Hypothalamus (tissue), 51 donors: ENCODE measurements at places on chromosomes 4 and X.
A peak's percentile ranks its signal among the peaks of the same experiment; 100 is the strongest.

- DNase-seq: no peak
Measured at GRCh38 chrX:24169211-24169610, 19.7 kb downstream of the ZFX start.

- DNase-seq: no peak
Measured at GRCh38 chr4:108834166-108834834, 71.4 kb upstream of the ETNPPL start.

DNA sequence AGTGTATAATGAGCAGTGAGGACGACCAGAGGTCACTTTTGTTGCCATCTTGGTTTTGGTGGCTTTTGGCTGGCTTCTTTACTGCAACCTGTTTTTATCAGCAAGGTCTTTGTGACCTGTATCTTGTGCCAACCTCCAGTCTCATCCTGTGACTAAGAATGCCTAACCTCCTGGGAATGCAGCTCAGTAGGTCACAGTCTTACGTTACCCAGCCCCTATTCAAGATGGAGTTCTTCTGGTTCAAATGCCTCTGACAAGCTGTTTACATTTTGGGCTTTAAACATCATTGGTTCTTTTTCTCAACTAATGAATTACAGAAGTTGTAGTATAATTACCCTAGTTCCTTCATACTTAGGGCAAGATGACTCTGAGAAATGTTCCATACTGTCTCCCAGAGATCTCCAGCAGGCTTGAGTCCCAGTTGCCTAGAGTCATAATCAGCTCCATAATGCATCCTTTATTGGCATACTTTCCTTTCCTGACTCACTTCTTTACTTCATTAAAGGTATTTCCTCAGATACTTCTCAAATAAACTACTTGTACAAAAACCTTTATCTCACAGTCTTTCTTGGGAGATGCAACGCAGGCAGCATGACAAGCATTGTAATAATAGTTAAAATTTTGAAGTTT, 136.5 kb downstream of the KDM6A start:
- no peak for DNase-seq

DNA sequence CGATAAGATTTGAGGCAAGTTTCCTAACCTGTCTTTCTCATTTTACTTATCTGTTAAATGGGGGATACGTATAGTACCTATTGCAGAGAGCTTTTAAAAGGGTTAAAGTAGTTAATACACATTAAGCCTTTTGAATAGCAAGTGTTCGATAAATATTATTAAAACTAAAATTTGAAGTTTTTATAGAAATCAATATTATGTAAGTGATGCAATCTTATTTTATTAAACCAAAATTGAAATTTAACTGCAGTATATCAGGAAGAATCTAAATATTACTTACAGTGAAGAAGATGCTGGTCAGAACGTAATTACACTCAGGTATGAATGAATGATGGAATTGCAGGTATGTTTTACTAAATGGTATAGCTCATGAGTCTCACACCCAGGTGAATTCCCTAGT, 58.0 kb downstream of the ANXA3 start:
- no peak for DNase-seq

DNA sequence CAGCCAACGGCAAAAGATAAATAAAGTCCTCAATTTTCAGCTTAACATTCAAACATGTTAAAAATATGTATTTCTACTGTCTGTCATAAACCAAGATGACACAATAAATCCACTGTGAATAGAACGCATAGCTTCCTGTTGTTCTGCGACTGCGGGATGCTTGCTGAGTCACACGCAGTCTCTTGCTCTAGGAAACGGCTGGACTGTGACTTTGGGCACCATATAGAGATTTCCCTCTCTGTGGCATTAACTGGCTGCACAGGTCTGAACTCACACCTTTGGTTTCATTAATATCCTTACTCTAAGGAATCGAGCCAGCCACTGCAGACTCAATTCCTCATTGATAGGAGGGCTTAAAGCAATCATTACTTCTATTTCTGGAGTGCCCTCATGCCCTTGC, 8.4 kb downstream of the BEND4 start:
- no peak for DNase-seq

DNA sequence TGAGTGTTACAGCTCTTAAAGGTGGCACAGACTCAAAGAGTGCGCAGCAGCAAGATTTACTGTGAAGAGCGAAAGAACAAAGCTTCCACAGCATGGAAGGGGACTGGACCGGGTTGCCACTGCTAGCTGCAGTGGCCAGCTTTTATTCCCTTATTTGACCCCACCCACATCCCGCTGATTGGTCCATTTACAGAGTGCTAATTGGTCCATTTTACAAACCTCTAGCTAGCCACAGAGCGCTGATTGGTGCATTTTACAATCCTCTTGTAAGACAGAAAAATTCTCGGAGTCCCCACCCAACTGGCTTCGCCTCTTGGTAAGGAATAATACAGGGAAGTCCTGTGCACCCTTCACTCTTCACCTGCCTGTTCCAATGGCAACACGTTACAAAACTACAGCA, 1.9 kb upstream of the SHROOM2 start:
- DNase-seq: no peak

- DNase-seq: no peak
Measured at GRCh38 chr4:54879576-54879975, 221.8 kb downstream of the KIT start.

- DNase-seq: no peak
Measured at GRCh38 chr4:104413487-104413886, 81.2 kb downstream of the CXXC4 start.

DNA sequence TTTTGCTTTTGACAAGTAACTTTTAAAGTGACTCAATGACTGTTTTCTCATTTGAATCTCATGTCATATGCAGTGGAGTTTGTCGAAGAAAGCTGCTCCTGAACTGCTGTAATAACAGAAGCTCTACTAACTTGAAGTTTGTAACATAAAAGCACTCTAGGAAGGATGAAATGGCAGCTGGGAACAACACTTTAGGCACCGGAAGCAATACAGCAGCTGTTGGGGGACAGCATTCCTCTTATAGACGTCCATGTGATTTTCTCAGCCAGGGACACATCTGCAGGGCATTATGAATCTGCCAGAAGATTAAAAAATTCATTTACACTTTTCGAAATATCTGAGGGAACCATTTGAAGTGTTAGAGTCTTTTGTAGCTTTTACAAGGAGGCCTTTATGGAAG, 1035.8 kb downstream of the ADGRL3 start:
- DNase-seq: no peak

GRCh38 chr4:143183513-143184216, 1.1 kb upstream of the USP38 start:
- no peak for DNase-seq

GRCh38 chr4:14771504-14772175, 230.6 kb upstream of the CPEB2 start:
- no peak for DNase-seq

- no peak for DNase-seq
Measured at GRCh38 chr4:2587213-2587823, 50.9 kb downstream of the FAM193A start.

GRCh38 chr4:182067828-182068227, 175.4 kb upstream of the TENM3 start:
- DNase-seq: no peak

- no peak for DNase-seq
Measured at GRCh38 chrX:153245288-153245731, 66.2 kb downstream of the MAGEA1 start.

DNA sequence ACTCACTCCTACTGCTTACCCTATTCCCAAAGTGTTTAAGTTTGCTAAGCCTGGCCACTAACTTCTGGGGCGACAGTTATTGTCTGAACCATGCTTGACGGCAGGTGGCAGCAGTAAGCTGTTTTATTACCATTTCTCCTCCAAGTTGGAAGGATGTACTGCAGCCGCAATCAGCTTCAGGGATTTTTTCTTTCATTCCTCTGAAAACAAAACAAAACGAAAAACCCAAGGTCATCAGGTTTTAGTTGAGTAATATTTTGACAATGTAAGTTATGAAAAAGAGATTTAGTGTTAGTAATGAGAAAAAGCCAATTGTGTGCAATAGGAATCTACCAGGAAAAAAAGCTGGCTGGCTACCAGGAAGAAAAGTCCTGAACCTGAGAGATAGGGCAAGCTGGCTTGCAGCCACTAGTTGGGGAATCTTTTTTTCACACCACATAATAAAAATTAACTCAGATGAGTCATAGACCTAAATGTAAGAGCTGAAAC, 13.2 kb upstream of the RAB9B start:
- DNase-seq: peak; percentile 19

DNA sequence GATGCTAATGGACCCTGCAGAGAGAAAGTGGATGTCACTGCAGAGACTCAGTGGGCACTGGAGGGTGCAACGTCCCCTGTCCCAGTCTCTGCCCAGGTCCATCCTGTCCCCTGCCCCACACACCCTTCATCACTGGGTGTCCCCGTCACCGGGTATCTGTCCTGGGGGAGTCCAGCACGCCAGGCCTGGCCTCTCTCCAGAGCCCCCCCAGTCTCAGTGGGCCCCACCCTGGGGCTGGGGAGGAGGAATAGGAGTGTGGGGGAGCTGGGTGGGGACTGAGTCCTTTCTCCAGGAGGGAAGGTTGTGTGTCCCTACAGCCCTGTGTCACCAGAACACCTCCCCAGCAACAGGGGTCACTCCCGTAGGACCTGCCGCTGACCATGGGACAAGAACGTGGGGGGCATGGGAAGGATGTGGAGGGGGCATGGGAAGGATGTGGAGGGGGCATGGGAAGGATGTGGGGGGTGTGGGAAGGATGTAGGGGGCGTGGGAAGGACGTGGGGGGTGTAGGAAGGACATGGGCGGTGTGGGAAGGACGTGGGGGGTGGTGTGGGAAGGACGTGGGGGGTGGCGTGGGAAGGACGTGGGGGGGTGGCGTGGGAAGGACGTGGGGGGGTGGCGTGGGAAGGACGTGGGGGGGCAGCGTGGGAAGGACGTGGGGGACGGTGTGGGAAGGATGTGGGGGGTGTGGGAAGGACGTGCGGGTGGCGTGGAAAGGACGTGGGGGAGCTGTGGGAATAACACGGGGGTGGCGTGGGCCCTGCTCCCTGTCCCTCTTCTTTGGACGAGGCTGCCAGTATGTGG, 21.0 kb upstream of the SPON2 start:
- no peak for DNase-seq

- DNase-seq: no peak
Measured at GRCh38 chr4:175833574-175834311, 21.7 kb upstream of the GPM6A start.

GRCh38 chr4:102339018-102339417, 6.3 kb downstream of the SLC39A8 start:
- DNase-seq: no peak

- DNase-seq: no peak
Measured at GRCh38 chr4:118012142-118012541, 22.1 kb upstream of the NDST3 start.

- no peak for DNase-seq
Measured at GRCh38 chr4:108037884-108038283, 48.2 kb downstream of the HADH start.

DNA sequence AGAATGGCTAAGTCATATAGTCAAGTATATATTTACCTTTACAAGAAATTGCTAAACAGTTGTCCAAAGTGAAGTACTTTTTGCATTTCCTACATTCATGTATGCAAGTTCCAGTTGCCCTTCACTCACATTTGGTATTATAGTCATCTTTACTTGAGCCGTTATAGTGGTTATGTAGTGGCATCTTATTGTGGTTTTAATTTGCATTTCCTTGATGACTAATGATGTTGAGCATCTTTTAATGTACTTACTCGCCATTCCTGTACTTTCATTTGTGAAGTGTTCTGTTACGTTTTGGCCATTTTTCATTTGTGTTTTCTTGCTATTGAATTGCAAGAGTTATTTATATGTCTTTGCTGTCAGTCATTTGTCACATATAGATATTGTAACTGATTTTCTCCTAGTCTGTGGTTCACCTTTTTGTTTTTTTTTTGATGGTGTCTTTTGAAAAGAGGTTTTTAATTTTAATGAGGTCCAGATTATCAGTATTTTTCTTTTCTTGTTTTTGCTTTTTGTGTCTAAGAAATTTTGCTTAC, 27.6 kb downstream of the ARFIP1 start:
- DNase-seq: no peak

DNA sequence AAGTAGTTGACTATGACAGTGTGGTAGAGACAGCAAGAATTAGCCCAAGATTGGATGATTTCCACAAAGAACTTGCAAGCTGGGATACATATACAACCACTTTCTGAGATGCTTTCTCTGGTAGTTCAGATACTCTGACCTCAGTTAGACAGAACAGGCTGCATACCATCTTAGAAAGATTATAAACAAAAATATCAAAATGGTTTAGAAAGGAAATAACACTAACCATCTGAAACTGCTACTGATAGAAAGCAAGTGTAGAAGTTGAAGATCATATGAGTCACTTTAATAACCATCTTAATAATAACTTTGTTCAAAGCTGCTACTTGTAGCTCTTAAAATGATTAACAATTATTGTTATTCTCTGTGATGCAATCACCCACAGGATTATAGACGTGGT, 255.4 kb upstream of the TTC29 start:
- no peak for DNase-seq

- no peak for DNase-seq
Measured at GRCh38 chrX:19382555-19383145, 38.9 kb downstream of the PDHA1 start.

DNA sequence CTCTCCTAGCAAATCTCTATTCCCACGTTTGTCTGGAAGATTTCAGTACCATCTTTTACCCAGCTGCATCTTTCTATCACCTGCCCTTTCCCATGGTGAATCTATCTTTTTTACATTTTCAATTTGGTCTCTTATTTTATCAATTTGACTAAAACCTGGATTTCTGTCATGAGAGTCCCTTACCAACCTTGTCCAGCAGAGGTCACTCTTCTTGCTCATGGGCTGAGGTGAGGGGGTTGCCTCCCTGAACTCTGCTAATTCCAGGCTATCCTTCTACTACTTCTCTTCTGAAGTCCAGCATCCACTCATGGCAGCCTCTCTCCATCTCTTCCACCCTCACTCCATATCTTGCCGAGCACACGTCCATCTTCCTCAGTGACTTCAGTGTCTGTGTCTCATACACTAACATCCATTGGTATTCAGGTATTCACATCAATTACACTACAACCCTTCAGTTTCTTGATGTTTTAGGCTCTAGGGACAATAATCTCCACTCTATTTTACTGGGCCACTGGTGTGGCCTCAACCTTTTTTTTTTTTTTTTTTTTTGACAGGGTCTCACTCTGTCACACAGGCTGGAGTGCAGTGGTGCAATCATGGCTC, 17.8 kb upstream of the ZNF827 start:
- DNase-seq: no peak

- DNase-seq: no peak
Measured at GRCh38 chr4:152607178-152607577, 71.3 kb upstream of the FBXW7 start.

DNA sequence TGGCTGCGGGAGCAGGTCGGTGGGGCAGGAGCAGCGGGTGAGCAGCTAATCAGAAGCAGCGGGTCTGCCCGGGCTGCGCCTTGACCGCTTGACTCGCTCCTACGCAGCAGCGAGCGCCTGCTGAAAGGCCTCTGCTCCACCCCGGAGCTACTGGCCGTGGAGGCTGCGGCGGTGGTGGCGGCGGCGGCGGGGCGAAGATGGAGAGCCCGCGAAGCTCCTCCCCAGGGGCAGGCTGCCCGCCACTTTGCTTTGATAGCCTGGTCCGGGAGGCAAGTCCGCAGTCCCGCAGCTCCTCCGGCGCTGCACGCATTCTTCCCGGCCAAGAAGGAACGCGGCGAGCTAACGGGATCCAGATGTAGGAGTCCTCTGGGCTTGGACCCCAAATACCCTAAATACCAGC, 36.7 kb downstream of the PJA1 start:
- DNase-seq: peak; percentile 6

GRCh38 chrX:11399489-11400094, 106.4 kb downstream of the AMELX start:
- DNase-seq: no peak
